Upper lobe of right lung (tissue), 1 donor: ENCODE measurements at places on chromosomes 1 and 21. TPM values are rescaled to one million over a fixed set of nuclear protein-coding genes. Genes with fewer than 3 reads are reported as not detected.

GALNT2 gene
- 55.1 TPM for total RNA-seq

BRINP2 gene
- not detected for total RNA-seq

B3GALT5 gene
- not detected for total RNA-seq

SEMA4A gene
- total RNA-seq = 30.7 TPM

CYP4X1 gene
- total RNA-seq = 6.8 TPM

PCNX2 gene
- total RNA-seq = 6.8 TPM

S100A7A gene
- total RNA-seq = not detected

LCE3E gene
- total RNA-seq = not detected

DIRAS3 gene
- total RNA-seq = 1.4 TPM

KRTAP21-2 gene
- not detected for total RNA-seq

BPNT1 gene
- total RNA-seq = 23.2 TPM

PINK1 gene
- 62.5 TPM for total RNA-seq

HES3 gene
- total RNA-seq = not detected

DEPDC1 gene
- total RNA-seq = 0.17 TPM

HSD3B2 gene
- total RNA-seq = not detected

GABPA gene
- 27.8 TPM for total RNA-seq

CLCNKB gene
- total RNA-seq = 0.35 TPM
